HAP-1 (cell line): ENCODE measurements at places on chromosomes 1 and 21.

GRCh38 chr21:33813832-33814365, 101.7 kb downstream of the ATP5PO start:
- DNase-seq, result no peak

GRCh38 chr1:18736958-18737357, 106.3 kb downstream of the PAX7 start:
- no peak for DNase-seq

GRCh38 chr1:9065213-9065751, 4.2 kb downstream of the SLC2A5 start:
- no peak for DNase-seq

DNA sequence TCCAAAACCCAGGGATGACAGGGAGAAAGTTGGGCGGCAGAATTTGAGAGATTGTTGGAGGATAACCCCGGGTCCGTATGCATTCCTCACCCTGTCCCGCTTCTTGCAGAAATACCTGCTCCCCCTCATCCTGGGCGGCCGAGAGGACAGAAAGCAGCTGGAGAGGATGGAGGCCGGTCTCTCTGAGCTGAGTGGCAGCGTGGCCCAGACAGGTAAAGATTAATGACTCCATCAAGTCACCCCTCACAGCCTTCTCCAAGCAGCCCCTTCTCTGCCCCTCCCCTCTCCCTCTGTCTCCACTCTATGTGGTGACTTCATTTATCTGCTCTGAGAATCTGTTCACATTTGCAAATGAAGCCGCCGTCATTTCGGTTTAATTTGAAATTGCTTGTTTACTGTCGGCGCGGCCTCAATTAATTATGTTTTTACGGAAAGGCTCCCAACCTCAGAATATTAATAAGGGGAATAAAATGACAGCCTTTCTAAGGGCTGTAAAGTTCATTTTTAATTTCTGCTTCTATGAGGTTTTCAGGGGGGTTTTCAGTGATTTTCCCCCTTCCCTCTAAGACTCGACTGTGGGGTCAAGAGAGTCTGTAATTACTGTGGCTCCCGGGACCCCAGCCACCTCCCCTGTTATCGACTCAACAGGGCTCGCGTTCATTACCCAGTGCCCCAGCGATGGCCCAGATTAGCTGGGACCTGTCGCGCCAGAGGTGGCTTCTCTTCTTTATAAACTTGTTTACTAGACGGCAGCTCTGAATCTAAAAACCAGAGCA, 148.3 kb downstream of the PEX14 start:
- no peak for DNase-seq

DNA sequence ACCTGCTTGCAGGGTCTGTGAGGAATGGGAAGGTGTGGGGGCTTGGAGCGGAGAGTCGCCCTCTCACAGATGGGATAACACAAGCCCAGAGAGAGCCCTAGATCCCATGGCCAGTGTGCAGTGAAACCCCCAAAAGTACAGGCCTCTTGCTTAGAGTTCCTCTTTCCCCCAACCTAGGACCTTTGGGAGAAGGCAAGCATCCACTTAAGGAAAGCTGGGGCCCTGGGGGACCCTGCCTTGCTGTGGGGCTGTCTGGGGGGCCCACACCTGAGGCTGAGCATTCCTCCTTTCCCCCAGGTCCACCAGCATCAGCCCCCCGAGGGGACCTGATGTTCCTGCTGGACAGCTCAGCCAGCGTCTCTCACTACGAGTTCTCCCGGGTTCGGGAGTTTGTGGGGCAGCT, 1.1 kb downstream of the VWA1 start:
- no peak for DNase-seq
